ENCODE measurements at places on chromosomes 12 and 14.
A peak's percentile ranks its signal among the peaks of the same experiment; 100 is the strongest.

DNA sequence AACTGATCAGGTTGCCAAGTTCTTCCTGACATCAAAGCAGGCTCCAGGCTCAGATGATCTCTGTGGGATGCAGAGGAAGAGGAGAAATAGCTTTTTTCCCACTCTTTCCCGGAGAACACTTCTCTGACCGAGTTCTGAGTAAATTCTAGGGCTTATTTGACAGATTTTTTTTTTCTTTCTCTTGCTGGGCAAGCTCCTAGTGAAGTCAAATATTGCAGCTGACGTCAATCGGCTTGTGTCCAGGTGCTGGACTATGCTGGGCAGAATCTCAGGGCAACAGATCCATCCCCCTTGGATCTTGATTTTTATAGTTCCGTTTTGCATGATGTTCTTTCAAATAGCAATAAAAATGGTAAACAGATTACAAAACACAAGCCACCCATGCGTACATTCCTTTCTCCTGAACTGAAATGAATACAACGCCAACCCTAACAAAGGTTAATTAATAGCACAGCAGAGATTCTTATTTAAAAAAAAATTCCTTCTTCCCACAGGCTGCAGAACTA is 182.2 kb downstream of the NOVA1 start:
- DNase-seq: no peak

- no peak for DNase-seq
Measured at GRCh38 chr14:30362369-30363218, 196.4 kb upstream of the G2E3 start.

- peak; percentile 50 for DNase-seq
Measured at GRCh38 chr14:77133720-77134338, 7.8 kb downstream of the ZDHHC22 start.

DNA sequence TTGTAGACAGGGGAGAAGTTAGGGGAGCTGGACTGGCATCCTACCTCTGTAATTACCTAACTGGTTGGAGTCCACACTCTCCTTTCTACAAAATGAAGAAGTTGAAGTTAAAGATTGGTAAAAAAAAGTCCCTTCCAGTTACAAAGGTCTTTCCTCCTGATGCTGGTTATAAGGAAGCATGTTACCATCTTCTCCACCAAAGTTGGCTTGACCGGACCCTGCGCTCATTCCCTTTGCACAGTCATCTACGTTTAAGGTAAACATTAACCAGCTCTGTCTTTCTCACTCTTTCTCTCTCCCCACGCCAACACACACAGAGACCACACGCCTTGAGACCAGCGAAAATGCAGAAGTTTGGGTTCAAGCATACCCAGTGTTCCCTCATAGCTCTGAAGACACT is 11.9 kb downstream of the FBLN5 start:
- no peak for DNase-seq
